ENCODE measurements at places on chromosomes 11 and 22. TPM values are rescaled to one million over a fixed set of nuclear protein-coding genes. Genes with fewer than 3 reads are reported as not detected.

Gene OR8D4
- not detected for total RNA-seq

Gene CARNS1
- 0.16 TPM for total RNA-seq

Gene SH3BP1
- 1.7 TPM for total RNA-seq

Gene TMEM191B
- 1.3 TPM for total RNA-seq

Gene CBLIF
- total RNA-seq, result not detected

Gene PDE3B
- 1.9 TPM for total RNA-seq

Measured in A549 treated with dexamethasone at 1 μM for 4 hours (cell line).